ENCODE measurements at places on chromosomes 6 and 20.
A peak's percentile ranks its signal among the peaks of the same experiment; 100 is the strongest.

- DNase-seq, result no peak
Observed at GRCh38 chr6:139508576-139508975, 134.1 kb upstream of the CITED2 start.

DNA sequence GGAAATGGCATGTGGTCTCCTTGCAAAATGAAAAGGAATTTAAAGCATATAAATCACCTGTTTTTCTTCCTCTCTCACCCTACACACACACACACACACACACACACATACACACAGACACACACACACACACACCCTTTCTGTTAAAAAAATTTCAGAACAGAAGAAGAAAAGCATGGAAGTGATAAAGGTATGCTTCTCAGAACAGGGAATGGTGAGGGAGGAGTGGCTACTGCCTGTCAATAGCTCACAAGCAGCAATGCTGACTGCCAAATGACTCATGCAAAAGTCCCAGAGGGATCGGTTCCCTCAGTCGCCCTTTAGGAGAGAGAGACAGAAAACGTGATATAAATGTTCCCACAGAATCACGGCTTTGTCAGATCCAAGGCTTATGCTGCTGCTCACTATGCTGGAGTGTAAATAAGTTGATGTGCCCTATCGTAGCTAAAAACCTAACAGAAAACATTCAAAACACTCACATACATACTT lies 102.6 kb downstream of the IBTK start:
- peak; percentile 84 for DNase-seq

DNA sequence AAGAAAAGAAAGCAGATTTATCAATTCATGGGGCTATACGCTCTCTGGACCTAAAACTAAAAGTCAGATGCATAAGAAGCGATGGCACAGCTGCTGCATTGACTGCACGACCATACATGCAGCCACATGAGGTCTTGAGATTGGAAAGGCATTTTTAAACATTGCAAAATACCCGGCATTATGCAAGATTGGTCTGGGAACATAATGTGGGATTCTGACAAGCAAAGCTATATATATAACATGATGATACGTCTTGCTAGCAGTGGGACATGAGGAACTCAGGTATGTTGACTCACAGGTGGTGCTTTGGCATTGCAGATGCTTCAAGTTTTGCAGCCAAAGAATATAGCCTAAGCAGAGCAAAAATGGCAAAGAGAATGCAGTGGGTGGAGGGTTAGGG lies 55.1 kb downstream of the SAMD3 start:
- DNase-seq, result peak; percentile 94

- no peak for DNase-seq
Observed at GRCh38 chr6:144406796-144407195, 121.7 kb downstream of the UTRN start.

DNA sequence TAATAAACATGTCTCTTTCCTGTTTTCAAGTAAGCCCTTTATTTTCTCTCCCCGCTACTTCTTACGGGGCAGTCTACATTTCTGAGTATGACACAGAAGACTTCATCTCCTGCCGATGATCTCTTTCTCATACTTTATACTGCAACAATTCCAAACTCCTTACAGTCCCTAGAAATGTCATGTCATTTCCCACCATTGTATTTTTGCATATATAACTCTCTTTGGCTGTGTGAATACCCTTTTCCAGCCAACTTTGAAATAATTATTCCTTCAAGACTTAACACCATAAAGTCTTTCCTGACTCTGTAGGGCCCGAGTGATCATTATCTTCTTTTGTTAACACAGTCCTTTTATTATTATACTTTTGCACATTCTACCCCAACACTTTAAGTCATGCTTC lies 72.1 kb downstream of the SHPRH start:
- DNase-seq, result no peak

DNA sequence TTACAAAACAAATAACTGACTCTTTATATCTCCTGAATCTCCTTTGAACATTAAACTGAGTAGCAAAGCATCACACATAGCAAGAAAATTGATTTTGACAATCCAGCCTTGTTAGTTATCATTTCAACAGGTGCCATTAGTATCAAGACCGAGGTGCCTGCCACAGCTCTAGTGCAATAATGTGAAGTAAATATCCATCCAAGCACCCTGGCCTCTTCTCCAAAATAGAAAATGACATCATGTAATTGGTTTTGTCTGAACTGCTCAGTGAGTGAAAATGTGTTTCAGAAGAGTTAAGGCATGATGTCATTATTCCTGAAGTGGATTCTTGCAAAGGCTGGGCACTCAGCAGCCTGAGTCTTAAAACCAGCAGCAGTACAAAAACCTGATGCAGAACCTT lies 341.4 kb downstream of the PLCB1 start:
- no peak for DNase-seq

- DNase-seq, result no peak
Observed at GRCh38 chr6:11618533-11618932, 81.0 kb downstream of the TMEM170B start.

- no peak for DNase-seq
Observed at GRCh38 chr20:237929-238328, 10.9 kb downstream of the DEFB129 start.

- DNase-seq, result no peak
Observed at GRCh38 chr20:20286061-20286460, 81.8 kb upstream of the INSM1 start.

GRCh38 chr6:73879501-73880293 lies 183.7 kb downstream of the CD109 start:
- peak; percentile 52 for DNase-seq

DNA sequence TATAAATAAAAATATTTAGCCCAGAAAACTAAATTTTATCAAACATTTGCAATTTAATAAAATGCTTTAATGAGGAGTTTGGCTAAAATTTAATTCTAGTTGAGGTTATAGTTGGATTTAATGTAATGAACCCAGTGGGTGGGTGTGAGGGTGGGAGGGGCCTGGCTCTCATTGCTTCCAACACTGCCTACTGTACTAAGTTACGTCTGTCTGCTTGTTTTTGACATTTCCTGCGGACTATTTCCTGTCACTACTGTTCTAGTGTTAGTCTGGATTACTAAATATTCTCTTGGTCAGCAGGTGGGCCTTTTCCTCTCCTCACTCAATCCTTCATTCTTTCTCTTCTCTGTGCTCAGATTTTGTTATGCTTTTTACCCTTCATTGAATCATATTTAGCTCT lies 82.5 kb upstream of the MAP3K7 start:
- no peak for DNase-seq

- peak; percentile 88 for DNase-seq
Observed at GRCh38 chr6:42451333-42452170, at the start of gene TRERF1. Gene TRERF1 (minus strand): TSS chr6:42451926. CDS start chr6:42269590, 182,336 bp downstream.

- DNase-seq, result no peak
Observed at GRCh38 chr6:163926642-163927041, 512.1 kb downstream of the QKI start.

GRCh38 chr6:110664933-110665332 lies 150.3 kb downstream of the CDK19 start:
- peak; percentile 41 for DNase-seq

DNA sequence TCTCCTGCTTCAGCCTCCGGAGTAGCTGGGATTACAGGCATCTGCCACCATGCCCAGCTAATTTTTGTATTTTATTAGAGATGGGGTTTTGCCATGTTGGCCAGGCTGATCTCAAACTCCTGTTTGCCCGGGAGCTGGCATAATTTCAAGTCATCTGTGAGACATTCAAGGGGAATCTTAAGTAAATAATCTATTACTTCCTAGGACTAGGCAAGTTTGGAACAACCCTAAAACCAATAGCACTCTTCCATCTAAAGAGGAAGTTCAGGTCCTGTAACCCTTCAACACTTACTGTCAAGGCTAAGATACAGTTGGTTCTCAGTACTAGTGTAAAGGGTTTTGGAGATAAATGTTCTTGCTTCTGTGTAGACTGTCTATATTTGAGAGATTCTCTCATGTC lies 267.8 kb upstream of the IRAK1BP1 start:
- no peak for DNase-seq

- DNase-seq, result no peak
Observed at GRCh38 chr6:34680802-34681515, 15.6 kb downstream of the ILRUN start.

GRCh38 chr6:1110164-1110563 lies 201.7 kb upstream of the FOXQ1 start:
- DNase-seq, result peak; percentile 9

GRCh38 chr6:36204068-36204753 lies 7.7 kb downstream of the BRPF3 start:
- no peak for DNase-seq

- DNase-seq, result no peak
Observed at GRCh38 chr6:31728767-31729514, at the start of gene DDAH2. Gene DDAH2 (minus strand): TSS chr6:31729299. CDS start chr6:31729161, 138 bp downstream.

DNA sequence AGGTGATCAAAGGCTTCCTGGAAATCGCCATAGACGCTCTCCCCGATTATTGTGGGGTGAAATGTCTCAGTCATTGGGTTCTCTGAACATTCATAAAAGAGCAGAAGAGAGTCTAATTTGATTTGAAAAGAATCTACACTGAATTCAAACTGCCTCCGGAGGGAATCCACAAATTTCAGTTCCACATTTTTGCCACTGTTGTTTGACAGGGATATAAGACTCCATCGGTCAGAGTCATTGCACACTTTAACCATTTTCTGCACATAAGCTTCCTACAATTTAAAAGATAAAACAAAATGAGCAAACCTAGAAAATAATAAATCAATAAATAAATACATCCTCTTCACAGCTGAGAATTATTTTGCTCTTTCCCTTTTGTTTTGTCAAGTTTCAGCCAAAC lies 2.3 kb downstream of the TENT5A start:
- DNase-seq, result no peak

DNA sequence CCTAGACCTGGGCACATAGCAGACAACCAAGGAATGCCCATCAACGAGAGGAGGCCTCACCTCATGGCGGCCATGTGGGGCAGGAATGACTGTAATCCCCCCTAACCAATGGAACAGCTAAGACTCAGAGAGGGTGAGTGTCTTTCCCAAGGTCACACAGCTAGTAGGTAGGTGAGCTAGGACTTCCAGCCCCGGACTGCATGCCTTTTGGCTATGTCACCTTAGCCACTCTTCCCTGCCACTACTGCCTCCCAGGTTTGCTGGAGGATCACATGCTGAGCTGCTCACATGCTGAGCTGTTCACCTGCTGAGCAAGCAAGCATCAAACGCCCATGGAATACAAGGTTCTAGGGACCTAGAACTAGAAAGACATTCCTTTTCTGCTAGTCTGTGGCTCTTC lies 188.5 kb upstream of the PMEPA1 start:
- DNase-seq, result no peak

DNA sequence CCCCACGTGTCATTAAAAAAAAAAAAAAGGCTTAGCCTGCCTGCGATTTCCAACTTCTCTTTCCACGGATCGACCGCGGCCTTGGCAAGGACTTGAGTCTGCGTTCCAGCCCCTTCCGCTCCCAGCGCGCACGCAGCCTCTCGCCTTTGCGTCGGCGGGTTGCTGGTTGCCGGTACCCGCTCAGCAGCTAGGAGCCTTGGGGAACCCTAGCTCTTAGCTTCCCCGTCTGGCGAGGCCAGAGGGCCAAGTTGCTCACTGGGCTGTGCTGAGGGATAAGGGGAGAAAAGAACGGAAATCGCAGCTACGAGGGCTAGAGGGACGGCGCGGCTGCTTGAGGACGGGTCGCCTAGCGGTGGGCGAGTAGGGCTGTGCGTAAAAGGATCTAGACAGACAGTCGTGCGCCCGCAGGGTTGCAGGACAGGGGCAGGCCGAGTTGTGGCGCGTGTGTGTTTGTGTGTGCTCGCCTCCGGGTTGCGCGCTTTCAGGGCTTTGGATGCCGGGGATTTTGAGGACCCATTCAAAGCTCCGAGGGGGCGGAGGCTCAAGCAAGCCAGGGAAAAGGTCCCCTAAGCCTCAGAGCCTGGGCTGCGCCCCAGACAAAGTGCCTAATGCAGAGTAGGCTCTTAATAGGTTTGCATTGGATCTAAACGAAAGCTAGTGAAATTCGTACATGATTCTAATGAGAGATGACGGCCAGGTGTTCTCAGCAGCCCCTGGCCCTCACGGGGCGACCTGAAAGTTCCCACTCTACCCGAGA lies 40.5 kb upstream of the OSTM1 start:
- DNase-seq, result peak; percentile 44

GRCh38 chr6:49739423-49739822 lies 4.8 kb downstream of the CRISP3 start:
- no peak for DNase-seq

GRCh38 chr6:157014871-157015270 lies 237.7 kb downstream of the ARID1B start:
- DNase-seq, result no peak

GRCh38 chr20:51627586-51627985 lies 85.1 kb upstream of the NFATC2 start:
- no peak for DNase-seq

DNA sequence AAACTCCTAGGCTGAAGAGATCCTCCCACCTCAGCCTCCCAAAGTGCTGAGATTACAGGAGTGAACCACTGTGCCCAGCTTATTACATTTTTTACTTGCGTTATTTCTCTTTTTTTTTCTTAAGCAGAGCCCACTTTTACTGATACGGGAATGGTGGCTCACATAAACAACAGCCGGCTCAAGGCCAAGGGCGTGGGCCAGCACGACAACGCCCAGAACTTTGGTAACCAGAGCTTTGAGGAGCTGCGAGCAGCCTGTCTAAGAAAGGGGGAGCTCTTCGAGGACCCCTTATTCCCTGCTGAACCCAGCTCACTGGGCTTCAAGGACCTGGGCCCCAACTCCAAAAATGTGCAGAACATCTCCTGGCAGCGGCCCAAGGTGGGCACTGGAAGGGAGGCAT lies 10.5 kb downstream of the CAPN11 start:
- DNase-seq, result no peak

DNA sequence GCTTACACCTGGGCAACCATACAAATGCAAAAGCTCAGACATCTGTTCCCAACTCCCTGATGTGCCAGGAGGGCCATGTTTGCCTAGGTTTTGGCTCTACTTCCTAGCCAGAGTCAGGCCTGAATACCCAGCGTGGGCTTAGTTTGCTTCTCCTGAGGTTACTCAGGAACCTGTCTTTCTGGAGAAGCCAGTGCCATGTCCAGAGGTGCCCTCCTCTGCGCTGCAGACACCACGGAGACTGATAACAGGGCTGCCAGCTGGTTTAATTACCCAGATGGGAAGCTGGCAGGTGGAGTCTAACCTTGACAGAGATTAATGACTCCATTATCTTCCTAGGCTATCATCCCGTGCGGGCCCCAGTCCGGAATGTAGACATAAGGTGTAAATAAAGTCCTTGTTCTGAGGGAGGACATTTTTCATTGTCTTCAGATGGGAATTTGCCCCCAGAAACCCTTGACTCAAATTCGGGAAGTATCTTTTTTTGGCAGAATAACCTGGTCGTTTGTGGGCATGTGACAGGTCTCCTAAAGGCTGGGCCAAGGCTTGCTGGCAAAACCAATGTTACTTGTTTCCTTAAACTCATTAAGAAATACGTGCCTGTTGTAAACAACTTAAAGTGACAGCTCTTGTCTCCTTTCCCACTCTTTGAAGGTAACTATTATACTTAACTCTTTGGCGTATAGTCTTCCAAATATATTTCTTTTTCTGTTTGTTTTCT lies 29.2 kb upstream of the ZNFX1 start:
- DNase-seq, result no peak
